Ecto neural progenitor cell (in vitro differentiated cells): ENCODE measurements at places on chromosomes 4 and X.

GRCh38 chrX:15471028-15471427 lies 22.1 kb downstream of the PIR start:
- DNase-seq: peak; percentile 69

DNA sequence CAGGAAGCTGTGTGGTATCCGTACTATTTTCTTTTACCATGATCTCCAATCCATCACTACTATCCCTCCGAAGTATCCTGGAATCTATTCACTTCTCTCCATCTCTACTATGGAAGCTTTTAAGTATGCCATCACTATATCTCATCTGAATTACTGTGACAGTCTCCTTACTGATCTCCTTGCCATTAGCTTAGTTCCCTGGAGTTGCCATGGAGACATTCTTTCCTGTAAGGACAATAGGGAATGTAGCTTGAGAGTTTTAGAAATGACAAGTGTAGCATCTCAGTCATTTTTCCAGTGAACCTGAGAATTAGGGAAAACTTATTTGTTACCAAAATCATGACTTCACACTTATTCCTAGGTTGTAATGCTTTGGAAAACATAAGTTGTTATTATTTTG lies 86.3 kb downstream of the HPGD start:
- no peak for DNase-seq

DNA sequence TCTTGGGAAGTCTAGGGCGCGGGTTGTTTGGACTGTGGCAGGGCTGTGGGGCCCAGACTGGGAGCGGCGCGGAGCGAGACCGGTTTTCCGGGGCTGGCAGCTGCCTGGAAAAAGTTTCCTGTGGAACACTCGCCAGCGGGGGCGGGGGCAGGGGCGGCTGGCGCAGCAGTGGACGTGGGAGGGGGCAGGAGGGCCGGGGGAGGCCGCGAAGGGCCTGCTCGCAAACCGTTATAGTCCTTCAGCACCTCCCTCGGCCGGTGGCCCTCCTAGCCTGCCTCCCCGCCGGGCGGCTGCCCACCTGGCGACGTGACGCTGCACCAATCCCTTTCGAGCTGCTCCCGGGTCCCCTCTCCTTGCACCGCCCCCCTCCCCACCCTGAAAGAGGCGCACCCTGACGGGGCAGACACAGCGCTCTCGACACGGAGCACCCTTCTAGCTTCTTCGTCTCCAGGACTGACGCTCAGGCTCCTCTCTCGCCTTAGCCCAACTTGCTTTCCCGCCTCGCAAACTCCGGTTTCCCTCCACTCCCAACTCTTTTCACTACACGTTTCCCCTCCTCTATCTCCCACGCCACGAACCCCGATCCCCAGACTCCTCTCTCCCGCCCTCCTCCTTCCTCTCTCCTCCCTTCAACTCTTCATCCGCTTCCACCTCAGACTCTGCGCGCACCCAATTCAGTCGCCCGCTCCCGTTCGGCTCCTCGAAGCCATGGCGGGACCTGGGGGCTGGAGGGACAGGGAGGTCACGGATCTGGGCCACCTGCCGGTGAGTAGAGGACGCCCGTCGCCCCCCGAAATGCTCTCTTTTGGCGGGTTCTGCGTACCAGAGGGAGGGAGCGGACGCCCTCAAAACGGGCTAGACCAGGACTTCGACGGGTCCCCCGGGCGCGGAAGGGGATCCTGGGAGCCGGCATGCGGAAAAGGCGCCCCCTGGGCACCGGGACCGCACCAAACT lies at the start of gene NRK:
TSS of gene NRK (plus strand) at position 402 of the 954 bp plus-strand sequence. CDS start at position 709, 307 bp downstream.
- peak; percentile 56 for DNase-seq

- no peak for DNase-seq
These were observed 153.9 kb upstream of the TENM3 start for GRCh38 chr4:182089326-182089725.

GRCh38 chrX:118548841-118549240 lies 53.2 kb downstream of the DOCK11 start:
- DNase-seq: no peak
